ENCODE measurements at places on chromosomes 2 and 18.

DNA sequence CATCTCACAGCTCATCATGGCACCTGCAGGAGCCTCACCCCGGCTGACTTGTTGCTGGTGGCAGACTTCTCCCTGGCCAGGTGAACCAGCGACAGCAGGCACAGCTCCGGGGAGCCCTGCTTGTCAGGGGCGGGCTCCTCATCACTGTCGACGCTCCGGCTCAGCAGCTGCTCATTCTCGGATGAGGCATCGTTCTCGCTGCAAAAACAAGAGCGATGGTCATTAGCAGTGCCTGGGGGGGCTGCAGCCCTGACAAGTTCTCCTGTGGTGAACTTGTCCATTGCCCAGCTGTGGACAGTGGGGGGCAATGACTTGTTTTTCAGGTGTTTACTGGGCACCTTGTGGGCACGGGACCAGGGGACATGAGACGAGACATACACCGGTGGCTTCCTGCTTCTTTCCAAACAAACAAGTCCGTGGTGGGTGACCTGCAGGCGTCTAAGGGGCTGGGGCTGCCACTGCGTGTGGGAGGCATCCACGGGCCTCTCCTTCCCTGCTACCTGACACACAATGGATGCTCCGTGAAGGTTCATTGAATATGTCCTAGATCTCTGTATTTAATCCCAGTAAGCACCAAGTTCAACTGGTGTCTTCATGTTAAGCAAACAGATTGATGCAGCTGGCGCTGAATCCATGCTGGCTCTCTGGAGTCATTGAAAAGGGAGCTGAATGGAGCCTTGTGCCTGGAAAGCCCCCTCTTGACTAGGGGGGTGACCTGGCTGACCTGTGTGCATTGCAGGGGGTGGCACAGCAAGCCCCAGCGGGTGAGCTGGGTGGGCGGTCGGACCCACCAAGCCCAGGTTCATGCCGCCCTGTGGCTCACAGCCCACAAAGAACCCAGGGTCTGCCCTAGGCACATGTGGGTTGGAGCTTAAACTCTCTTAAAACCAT is 81.0 kb downstream of the EDAR start:
- no peak for DNase-seq

- no peak for DNase-seq
Measured at GRCh38 chr18:78805840-78806239, 173.8 kb upstream of the SALL3 start.

GRCh38 chr18:23998820-23999219 is 15.7 kb upstream of the TTC39C start:
- no peak for DNase-seq

GRCh38 chr2:229943171-229943570 is 20.9 kb downstream of the FBXO36 start:
- no peak for DNase-seq

GRCh38 chr2:95700519-95700918 is 108.7 kb downstream of the TRIM43 start:
- DNase-seq: no peak

DNA sequence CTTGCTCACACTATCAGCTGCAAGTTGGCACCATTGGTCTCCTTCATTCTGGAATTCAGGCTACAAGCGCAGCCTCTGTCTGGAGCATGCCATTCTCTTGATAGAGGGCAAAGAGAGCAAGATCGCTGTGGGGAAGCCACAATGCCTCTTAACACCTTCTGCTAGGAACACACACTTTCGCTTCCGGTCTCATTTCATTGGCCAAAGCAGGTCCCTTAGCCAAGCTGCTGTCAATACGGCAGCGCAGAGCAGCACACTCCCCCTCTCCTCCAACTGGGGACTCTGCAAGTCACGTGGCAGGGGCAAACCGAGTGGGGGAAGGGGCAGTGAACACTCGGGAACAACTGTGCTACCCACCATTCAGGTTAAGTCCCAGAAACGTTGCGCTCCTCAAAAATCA is 98.1 kb downstream of the MMADHC start:
- no peak for DNase-seq

GRCh38 chr2:127594116-127594591 is 51.8 kb upstream of the GPR17 start:
- no peak for DNase-seq

DNA sequence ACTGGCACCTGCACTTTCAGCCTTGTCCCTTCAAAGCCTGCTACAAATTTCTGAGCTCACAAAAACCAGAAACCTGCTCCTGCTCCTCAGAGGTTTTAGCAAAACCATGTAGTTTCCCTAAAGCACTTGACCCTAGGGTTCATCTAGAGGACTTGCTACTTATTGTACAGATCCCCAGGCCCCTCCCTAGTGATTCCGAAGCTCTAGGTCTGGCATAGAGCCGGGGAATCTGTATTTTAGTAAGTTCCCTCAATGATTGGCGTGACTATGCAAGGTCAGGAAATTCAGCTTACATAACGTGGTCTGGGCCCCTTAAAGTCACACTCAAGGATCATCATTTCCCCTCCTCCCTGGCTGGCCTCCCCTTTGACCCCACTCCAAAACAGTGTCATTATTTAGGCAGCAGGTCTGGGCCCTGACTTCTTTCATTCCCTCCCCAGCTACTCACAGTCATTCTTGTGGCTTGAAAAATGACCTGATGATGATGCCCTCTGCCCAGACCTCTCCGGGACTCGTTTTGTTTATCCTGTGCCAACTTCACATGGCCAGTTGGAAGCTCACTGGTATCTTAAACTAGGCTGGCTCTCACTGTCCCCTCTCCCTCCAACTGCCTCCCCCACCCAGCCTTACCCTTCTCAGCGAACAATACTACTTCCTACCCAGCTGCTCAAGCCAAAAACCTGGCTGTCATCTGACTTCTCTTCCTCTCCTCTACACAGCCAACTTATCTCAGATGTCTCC is 36.0 kb downstream of the WDFY1 start:
- DNase-seq: no peak

DNA sequence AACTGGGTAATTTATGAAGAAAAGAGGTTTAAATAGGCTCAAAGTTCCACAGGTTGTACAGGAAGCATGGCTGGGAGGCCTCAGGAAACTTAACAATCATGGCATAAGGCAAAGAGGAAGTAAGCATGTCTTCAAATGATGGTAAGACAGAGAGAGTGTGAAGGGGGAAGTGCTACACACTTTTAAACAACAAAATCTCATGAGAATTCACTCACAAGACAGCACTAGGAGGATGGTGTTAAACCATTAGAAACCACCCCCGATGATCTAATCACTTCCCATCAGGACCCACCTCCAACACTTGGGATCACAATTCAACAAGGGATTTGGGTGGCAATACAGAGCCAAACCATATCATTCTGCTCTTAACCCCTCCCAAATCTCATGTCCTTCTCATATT is 34.9 kb downstream of the CFAP210 start:
- no peak for DNase-seq

- DNase-seq: no peak
Measured at GRCh38 chr2:183349091-183349490, 224.8 kb downstream of the NUP35 start.

- no peak for DNase-seq
Measured at GRCh38 chr2:218865396-218865795, 5.8 kb downstream of the WNT6 start.

GRCh38 chr2:189236066-189236465 is 56.5 kb upstream of the COL5A2 start:
- no peak for DNase-seq

DNA sequence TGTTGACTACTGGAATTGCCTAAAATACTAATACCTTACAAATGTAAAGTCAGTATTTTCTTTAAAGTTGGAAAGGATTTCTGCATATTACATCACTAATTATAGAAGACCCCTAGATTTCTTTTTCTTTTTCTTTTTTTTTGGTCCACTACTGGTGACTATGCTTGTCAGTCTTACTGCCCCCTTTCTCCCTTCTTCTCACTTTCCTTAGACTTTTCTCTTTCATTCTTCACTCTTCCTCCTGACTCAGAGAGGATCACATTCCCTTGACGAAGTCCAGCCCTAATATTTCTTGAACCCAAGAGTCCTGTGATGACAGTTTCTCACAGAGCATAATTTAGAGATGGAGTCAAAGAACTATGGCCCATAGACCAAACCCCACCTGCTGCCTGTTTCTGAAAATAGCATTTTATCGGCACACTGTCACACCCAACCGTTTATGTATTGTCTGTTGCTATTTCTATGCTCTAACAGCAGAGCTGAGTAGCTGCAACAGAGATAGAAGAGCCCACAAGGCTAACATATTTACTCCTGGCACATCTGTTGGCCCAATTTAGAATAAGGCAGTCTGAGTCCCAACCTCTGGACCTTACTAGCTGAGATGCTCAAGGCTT is 40.6 kb upstream of the RIOK3 start:
- no peak for DNase-seq

DNA sequence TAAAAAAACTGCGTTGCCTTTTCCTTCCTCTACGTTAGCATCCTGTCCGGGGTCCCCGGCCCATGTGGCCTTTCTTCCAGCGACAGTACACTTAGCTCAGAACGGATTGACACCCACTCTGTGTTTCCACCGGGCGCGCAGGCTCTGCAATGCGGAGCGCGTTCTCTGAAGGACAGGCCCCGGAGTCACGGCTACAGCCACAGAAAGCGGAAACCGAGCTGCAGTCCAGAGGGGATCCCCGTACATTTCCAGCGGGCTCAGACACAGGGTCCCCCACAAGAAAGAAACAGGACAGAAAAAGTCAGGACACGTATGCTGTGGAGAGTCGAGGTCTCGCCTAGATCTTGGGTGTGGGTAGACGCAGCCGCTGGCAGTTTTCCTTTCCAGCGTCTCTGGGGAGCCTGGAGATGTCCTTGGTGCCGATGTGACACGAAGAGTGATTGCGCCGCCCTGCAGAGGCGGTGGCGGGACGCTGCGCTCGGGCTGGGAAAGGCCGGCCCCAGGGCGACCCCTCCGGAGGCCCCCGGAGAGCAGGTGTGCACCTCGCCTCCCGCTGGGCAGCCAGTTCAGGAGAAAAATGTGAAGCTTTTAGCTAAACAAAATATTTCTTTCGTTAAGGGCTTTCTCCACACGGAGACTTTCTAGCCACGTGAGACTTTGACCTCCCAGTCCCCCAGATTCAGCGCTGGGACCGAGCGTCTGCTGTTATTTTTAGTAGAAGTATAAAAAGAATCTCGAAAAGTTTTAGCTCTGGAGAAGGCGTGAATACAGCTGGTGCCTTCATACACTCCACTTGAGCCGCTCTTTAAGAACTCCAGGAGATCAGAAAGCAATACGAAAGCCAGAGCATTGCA is 1.3 kb upstream of the ACKR3 start:
- peak; percentile 47 for DNase-seq

DNA sequence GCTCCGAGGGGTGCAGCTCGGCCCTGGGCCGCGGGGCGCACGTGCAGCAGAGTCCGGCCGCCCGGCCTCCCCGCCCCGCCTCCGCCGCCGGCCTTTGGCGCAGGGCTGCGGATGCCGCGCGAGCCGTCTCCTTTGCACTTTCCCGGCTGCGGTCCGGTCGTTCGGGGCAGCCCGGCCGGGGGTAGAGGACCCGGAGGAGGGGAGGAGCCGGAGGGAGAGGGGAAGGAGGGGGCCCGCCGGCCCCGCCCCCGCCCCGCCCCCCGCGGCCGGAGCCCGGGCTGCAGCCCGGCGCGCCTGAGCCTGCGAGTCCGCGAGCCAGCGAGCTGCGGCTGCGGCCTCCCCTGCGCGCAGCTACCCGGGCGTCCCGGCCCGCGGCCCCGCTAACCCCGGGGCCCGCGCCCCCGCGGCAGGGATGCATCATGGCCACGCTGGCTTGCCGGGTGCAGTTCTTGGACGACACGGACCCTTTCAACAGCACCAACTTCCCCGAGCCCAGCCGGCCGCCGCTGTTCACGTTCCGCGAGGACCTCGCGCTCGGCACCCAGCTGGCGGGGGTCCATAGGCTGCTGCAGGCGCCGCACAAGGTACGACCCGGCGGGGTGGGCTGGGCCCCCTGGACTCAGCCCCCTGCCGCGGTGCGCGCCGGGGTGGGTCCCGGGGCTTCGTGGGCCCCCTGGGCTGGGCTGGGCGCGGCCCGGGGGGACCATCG is at the start of gene FHOD3:
TSS of gene FHOD3 (plus strand) at position 297 of the 709 bp plus-strand sequence. CDS start at position 420, 123 bp downstream.
- no peak for DNase-seq

- DNase-seq: peak; percentile 82
Measured at GRCh38 chr2:8544786-8545694, 136.8 kb upstream of the ID2 start.

DNA sequence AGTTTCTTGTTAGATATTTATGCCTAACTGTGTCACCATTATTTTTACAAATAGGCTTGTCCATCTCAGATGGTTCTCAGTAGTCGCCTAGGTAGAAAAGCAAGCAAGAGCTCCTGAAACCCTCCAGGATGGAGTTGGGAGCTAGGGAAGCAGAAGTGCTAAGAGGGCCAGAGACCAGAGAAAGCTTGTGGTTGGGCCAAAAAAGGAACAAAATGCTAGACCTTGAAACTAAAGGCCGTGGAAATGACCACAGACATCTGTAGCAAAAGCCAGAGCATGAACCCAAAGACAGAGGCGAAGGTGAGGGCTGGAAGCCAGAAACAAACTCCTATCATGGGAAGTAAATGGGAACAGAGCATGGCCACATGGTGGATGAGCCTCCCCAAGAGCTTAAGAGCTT is 29.9 kb upstream of the RMDN2 start:
- DNase-seq: no peak

GRCh38 chr2:196500686-196501431 is 138.7 kb upstream of the CCDC150 start:
- no peak for DNase-seq

GRCh38 chr18:24840051-24840450 is 379.6 kb downstream of the HRH4 start:
- DNase-seq: no peak

GRCh38 chr2:210635257-210635656 is 78.9 kb downstream of the CPS1 start:
- no peak for DNase-seq

DNA sequence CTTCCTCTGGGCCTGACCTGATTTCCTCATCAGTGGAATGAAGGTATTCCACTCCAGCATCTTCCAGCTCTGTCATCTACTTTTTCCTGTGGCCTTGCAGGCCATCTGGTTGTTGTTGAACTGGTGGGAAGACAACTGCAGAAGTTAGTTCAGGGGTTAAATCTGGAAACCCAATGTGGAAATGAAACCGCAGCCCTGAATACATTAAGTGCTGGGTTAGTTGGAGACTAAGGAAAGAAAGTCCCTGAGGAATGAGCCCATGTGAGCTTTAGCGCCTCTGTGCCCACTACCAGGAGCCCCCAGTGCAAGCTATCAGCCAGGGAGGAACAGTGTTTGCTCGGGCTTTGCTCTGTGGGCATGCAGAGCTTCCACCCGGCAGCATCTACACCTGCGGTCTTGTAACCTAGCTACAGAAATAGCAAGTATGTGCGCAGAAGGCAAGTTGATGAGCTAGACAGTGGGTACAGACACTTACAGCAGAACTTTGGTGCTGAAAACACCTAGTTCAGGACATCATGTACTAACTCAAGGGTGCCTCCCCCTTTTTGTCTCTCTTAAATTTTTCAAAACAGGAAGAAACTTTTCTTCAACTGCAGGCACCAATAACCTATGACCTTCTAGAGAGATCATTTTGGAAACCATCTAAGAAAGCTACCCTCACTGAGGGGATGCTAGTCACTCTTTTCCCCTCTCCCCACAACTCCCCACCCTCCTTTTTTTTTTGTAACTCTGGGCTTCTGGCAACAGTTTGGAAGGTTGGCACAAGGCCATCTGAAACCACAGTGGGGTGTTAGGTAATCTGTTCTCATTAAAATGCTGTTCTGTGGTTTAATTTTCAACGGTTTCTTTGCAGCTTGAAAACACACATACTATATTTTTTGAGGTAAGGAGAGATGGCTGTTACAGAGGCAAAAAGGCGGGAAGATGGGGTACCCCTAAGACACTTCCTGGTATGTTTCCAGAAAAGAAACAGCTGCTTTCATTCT is 18.3 kb upstream of the CXCR4 start:
- DNase-seq: peak; percentile 92

- DNase-seq: no peak
Measured at GRCh38 chr2:76953733-76954347, 568.3 kb downstream of the LRRTM4 start.

- peak; percentile 96 for DNase-seq
Measured at GRCh38 chr2:10448576-10449485, 704 bp upstream of the ODC1 start.

Data from CD4-positive, alpha-beta T cell treated with Interleukin-17A for 4 hours (primary cell).